Naive thymus-derived CD8-positive, alpha-beta T cell (primary cell): ENCODE measurements at places on chromosomes 2 and 18. TPM values are rescaled to one million over a fixed set of nuclear protein-coding genes. Genes with fewer than 3 reads are reported as not detected.
A peak's percentile ranks its signal among the peaks of the same experiment; 100 is the strongest.

The LHCGR gene
- total RNA-seq: not detected

The EFR3B gene
- 0.05 TPM for total RNA-seq

The IL18R1 gene
- total RNA-seq: 0.39 TPM

The SETBP1 gene
- 1.6 TPM for total RNA-seq

The DUSP2 gene
- total RNA-seq: 31.5 TPM

The CDKL4 gene
- total RNA-seq: not detected

The WNT10A gene
- 1.8 TPM for total RNA-seq

DNA sequence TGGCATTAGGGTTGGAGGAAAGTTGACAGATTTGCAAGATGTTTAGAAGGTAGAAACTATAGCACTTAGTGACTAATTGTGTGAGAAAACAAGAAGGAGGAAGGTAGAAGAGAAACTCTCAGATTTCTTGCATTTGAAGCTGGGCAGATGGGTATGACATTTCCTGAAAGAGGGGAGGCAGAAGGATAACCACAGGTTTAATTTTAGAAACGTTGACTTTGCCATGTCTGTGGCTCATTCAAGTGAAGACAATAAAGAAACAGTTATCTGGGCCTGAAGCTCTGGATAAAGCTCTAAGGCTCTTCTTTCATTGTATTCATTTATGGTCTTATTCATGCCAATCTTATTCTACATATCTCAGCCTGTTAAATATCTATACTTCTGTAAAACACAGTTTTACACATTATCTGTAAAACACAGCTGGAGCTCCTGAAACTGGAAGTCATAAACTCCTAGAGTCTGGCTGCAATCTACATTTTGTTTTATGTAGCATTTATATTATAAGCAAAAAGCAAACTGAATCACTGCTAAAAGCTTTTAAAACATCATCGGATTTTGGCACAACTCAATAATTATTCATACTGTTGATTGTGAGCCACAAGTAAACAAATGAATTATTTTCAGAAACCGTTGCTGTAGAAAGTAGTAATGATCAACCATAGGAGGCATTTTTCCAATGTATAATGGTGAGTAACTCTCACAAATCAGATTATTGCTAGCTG is 138.5 kb downstream of the RIT2 start:
- H3K27me3 ChIP-seq: no peaks in the 10 kb centered on the region
- DNase-seq: no peak

DNA sequence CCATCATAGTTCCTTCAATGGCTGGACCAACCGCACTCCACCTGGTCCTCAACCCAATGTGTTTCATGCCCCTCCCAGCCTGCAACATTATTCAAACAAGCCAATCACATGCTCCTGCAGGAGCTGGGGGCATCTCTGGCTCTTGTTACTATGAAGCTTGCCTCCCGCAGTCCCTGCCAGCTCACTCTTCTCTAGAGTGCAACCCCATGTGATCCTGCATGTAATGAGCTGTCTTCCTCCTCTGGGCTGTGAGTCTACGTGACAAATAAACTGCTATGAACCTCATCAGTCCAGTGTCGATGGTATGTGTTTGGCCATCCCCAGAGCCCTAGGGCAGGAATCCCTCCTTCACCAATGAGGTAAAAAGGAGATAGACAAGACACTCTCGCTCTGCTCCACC is 15.8 kb upstream of the BOD1L2 start:
- H3K36me3 ChIP-seq: no peaks in the 10 kb centered on the region
- no peak for DNase-seq
- no peak overlapping the region for H3K4me3 ChIP-seq
- no peaks in the 10 kb centered on the region for H3K4me1 ChIP-seq

DNA sequence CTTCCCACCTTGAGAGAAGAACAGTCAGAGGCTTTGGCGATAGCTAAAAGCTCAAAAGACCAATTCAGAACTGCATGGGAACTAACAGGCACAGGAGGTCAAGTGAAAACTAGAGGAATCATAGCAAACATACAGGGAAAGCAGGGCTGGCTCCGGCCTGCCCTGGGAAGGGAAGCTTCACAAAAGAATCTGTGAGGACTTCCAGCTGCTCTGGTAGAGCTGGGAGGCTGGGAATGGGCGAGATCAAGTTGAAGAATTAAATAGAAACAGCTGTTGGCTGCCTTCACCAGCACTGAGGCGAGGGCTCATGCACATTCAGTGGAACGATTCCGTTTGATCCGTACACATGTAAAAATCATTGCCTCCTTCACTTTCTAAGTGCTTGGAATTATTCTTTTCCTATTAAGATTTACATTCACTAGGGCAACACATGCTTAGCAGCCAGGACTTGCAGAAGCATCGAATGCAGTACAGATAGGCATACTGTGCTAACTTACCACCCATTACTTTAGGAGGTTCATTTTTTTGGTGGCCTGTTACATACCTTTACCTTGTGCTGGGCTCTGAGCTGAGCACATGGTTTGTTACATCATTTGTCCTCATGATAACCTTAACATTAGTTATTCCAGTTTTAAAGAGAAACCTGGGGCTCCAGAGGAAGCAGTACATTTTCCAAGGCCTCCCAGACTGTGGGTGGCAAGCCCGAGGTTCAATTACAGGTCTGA is 125.4 kb upstream of the RNF152 start:
- no peaks in the 10 kb centered on the region for H3K36me3 ChIP-seq
- no peaks in the 10 kb centered on the region for H3K27me3 ChIP-seq
- H3K4me3 ChIP-seq: no peak overlapping the region
- DNase-seq: no peak
- H3K4me1 ChIP-seq: no peaks in the 10 kb centered on the region

- no peaks in the 10 kb centered on the region for H3K4me1 ChIP-seq
- H3K4me3 ChIP-seq: no peak overlapping the region
- no peak overlapping the region for H3K27ac ChIP-seq
- no peak for DNase-seq
- peaks cover 2% of the 10 kb centered on the region for H3K27me3 ChIP-seq
Observed at GRCh38 chr18:70428439-70428838, 139.6 kb downstream of the SOCS6 start.

- H3K4me3 ChIP-seq: peak within 1 kb of the TSS; percentile 4
- H3K36me3 ChIP-seq: no peaks in the 10 kb centered on the region
- no peak for DNase-seq
- no peaks in the 10 kb centered on the region for H3K4me1 ChIP-seq
- no peak within 1 kb of the TSS for H3K27ac ChIP-seq
- peaks cover 67% of the 10 kb centered on the region for H3K27me3 ChIP-seq
Observed at GRCh38 chr2:130836501-130837174, at the start of gene ARHGEF4. Gene ARHGEF4, plus strand, starts transcription at chr2:130836914. Its CDS starts 40 bp downstream, at chr2:130836954.

DNA sequence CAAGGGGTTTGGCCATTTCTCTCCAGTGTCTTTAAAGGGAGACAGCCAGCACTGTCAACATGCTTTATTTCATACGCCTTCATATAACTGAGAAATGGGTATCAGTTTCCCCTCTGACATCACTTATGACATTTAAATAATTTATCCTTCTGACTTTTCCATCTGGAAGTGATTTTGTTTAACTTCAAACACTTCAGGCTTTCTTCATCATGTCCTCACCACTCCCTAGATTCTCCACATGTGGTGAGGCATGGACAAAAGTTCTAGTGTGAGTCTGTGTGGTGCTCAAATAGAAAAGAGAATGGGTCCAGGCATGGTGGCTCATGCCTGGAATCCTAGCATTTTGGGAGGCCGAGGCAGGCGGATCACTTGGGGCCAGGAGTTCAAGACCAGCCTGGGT is 158.6 kb downstream of the TXNL1 start:
- no peak overlapping the region for H3K27ac ChIP-seq
- H3K4me3 ChIP-seq: no peak overlapping the region
- H3K36me3 ChIP-seq: peaks cover 3% of the 10 kb centered on the region
- no peak for DNase-seq

DNA sequence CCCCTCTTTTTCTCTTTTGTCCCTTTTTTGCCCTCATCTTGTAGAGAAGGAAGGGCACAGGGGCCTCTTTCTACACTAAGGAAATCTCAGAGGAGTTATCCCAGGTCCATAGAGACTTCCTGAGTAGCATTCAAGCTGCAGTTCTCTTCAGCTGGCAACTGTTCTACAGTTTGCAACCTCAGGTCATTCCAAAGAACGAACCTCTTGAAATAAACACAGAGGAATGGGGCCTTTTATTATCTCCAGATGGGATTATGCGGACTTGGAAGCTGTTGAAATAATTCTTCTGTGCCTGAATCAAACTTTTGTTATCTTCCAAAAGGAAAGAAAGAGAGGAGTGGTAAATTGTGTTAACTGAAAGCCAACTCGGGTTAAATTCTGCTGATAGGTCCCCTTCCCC is 31.0 kb upstream of the NFE2L2 start:
- no peak overlapping the region for H3K4me3 ChIP-seq
- H3K36me3 ChIP-seq: no peaks in the 10 kb centered on the region
- no peak overlapping the region for H3K27ac ChIP-seq
- H3K4me1 ChIP-seq: peaks cover 20% of the 10 kb centered on the region
- DNase-seq: no peak

DNA sequence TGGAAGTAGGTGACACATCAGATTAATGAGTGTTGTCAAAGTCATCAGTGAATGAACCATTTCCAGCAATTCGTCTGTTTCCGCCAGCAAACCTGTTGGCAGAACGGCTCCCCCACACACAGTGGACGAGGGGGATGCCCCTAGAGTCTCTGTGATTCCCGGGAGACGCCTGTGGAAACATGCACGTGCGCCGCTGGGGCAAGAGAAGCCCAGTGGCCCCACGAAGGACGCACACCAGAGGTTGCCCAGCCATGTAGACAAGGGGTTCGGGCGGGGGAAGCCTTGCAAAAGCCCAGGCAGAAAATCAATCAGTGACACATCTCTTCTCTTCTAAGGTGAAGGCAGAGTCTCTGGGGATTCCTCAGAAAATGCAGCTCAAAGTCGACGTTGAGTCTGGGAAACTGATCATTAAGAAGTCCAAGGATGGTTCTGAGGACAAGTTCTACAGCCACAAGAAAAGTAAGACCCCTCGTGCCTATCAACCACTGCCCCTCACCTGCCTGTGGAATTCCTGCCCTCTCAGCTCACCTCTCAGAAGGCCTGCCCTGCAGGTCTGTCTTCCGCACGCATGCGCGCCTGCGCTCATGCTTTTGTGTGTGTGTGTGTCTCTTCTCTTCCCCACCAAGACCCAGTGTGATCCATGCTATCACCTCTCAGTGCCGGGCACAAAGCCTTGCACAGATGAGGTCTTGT is 87.1 kb downstream of the INPP5D start:
- peaks cover 16% of the 10 kb centered on the region for H3K4me1 ChIP-seq
- no peak overlapping the region for H3K4me3 ChIP-seq
- no peak overlapping the region for H3K27ac ChIP-seq
- H3K27me3 ChIP-seq: no peaks in the 10 kb centered on the region
- peaks cover 95% of the 10 kb centered on the region for H3K36me3 ChIP-seq

GRCh38 chr2:63041592-63041991 is 9.0 kb upstream of the OTX1 start:
- H3K27me3 ChIP-seq: peaks cover 33% of the 10 kb centered on the region
- H3K4me3 ChIP-seq: no peak overlapping the region
- H3K36me3 ChIP-seq: peaks cover 13% of the 10 kb centered on the region
- peaks cover 6% of the 10 kb centered on the region for H3K4me1 ChIP-seq

GRCh38 chr2:46142546-46143428 is 154.4 kb upstream of the EPAS1 start:
- H3K27me3 ChIP-seq: no peaks in the 10 kb centered on the region
- no peak overlapping the region for H3K27ac ChIP-seq
- DNase-seq: no peak
- peaks cover 17% of the 10 kb centered on the region for H3K36me3 ChIP-seq
- H3K4me3 ChIP-seq: no peak overlapping the region
- H3K4me1 ChIP-seq: peaks cover 6% of the 10 kb centered on the region

DNA sequence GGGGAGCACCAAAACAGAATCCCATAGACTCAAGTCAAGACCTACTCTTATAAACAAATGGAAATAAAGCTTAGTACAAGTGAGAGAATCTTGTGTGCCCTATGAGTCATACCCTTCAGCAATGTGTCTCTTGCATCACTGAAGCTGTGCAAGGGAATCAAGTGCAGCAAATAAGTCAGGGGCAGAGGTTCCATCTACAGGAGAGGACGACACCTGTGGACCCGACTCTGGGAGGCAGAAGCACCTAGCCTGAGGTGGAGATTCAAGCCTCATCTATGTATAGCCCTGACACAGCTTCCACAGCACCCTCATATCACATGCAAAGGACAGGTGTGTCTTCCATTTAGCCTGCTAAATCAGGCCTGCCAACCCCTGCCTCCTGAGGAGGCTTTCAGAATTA is 298.2 kb downstream of the CNTNAP5 start:
- no peak overlapping the region for H3K27ac ChIP-seq
- no peaks in the 10 kb centered on the region for H3K4me1 ChIP-seq
- DNase-seq: no peak
- no peaks in the 10 kb centered on the region for H3K36me3 ChIP-seq
- peaks cover 4% of the 10 kb centered on the region for H3K27me3 ChIP-seq
- H3K4me3 ChIP-seq: no peak overlapping the region

DNA sequence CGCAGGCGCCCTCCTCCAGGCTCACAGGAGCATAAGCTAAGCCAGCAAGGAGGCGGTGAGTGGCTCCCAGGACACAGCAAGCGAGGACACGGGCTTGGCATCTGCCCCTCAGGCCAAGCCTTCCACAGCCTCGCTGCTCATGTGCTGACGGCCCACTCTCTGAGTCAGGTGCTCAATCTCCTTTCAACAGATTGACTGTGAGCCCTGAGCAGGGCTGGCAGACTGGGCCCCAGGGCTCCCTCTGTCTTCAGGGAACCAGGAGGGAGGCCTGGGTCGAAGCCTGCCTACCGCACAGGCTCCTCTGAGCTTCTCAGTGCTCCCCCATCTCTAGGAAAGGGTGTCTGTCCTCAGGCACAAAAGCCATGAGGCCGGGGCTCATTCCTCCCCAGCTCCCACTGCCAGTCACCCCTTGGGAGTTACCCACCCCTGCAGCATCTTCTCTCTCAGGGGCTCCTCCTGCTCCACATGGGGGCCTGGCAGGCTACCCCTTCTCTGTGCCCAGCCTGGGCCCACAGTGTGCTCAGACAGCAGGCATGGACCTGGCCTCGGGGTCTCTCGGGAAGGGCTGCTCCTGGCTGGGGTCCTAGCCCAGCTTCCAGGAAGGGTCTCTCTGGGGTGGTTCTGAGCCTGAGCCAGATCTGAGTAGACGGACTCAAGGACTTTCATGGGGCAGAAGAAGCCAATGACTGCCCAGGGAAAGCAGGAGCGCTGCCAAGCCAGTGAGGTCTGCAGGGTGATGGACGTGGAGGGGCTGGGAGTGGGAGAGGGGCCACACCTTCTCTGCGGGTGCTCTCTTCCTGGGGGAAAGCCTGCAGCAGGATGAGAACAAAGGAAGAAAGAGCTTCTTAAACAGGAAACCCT is 138.0 kb upstream of the GPC1 start:
- H3K27ac ChIP-seq: no peak overlapping the region
- no peak for DNase-seq
- no peak overlapping the region for H3K4me3 ChIP-seq
- peaks cover 17% of the 10 kb centered on the region for H3K27me3 ChIP-seq
- no peaks in the 10 kb centered on the region for H3K4me1 ChIP-seq
- H3K36me3 ChIP-seq: no peaks in the 10 kb centered on the region

DNA sequence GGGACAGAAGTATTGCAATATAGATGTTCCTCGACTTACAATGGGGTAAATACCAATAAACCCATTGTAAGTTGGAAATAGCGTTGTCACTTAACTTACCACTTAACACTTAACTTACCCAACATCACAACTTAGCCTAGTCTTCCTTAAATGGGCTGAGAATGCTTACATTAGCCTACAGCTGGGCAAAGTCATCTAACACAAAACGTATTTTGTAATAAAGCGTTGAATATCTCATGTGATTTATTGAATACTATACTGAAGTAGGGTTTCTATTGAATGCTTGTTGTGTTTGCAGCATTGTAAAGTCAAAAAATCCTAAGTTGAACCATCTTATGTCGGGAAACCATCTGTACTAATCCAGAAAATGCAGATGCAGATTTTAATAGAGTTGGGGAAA is 23.6 kb downstream of the IL1R2 start:
- H3K27ac ChIP-seq: no peak overlapping the region
- H3K4me3 ChIP-seq: no peak overlapping the region
- no peaks in the 10 kb centered on the region for H3K27me3 ChIP-seq
- no peaks in the 10 kb centered on the region for H3K4me1 ChIP-seq
- no peak for DNase-seq
